Renal pelvis (tissue), 12 donors: ENCODE measurements at places on chromosomes 7 and 10. TPM values are rescaled to one million over a fixed set of nuclear protein-coding genes. Genes with fewer than 3 reads are reported as not detected.

DNA sequence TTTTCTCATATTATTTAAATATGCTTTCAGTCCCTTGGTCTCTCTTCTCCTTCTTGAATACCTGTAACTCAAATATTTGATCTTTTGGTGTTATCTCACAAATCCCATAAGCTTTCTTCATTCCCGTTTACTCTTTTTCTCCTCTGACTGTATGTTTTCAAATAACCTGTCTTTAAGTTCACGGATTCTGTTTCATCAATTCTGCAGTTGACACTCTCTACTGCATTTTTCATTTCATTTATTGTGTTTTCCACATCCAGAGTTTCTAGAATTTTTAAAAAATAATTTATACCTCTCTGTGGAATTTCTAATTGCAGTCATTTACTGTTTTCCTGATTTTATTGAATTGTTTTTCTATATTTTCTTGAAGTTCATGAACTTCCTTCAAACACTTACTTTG, 298.4 kb downstream of the PTPRN2 start:
- no peak for DNase-seq

GRCh38 chr7:82803411-82803810, 359.3 kb downstream of the PCLO start:
- DNase-seq, result no peak

GRCh38 chr10:17431871-17432311, 22.5 kb downstream of the ST8SIA6 start:
- no peak for DNase-seq

DNA sequence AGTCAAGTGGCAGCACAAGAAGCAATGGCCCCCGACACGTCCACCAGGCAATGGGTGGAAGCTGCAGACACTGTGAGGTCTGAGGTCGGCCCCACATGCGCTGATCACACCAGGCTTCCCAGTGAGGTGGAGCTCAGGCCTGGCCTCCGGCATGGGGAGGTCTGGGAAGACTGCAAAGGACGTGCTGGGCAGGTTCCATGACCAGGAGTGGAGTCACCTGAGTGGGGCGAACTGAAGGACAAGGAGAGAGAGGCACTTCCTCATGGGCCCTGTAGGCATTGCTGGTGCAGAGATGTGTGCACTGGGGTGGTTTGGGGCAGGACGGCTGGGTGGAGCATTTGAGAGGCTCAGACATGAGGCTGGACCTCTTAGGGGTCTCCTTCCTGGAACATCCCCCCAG, 35.1 kb downstream of the C10orf120 start:
- no peak for DNase-seq

Gene TMEM26
- 6.9 TPM for polyA plus RNA-seq

Gene MGAM2
- polyA plus RNA-seq, result 1.0 TPM

Gene HYAL4
- 0.19 TPM for polyA plus RNA-seq
